ENCODE measurements at places on chromosomes 16 and 17.

DNA sequence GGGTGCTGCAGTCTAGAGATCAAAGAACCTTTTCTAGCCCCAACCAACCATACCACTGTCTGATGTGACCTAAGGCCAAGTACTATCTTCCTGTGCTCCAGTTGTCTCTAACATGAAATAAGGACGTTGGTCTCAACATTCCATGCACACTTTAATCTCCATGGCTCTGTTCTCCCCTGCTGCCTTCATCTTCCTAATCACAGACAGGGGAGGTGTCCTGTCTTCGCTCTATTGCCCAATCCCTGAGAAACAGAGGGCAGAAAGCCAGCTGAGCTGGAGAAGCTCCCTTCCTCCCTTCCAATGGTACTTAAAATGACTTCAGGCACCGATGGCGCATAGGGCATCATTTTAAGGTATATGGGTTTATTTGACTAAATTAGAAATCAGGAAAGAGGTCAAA, 148.9 kb upstream of the GNAO1 start:
- no peak for DNase-seq

GRCh38 chr17:51298508-51299371, 38.4 kb downstream of the UTP18 start:
- peak; percentile 12 for DNase-seq

DNA sequence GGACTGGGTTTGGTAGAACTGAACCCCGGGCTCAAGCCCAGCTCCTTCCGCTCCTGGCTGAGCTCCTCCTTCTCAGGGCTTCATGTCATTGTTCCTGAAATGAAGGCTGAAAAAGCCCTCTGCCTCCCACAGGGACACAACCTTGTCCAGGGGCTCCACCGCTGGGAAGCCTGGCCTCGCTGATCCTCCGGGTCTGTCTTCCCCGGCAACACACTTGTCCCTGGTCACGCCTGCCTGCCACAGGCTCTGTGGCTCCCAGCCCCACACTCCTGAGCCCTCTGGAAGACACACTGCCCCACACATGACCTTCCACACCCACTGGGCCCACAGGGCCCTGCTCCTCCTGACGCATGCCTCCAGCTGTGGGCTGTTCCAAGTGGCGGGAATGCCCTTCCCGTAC, 18.0 kb upstream of the ZC3H18 start:
- DNase-seq = no peak

GRCh38 chr16:18048853-18049546, 287.5 kb downstream of the NPIPA8 start:
- no peak for DNase-seq

GRCh38 chr17:7329997-7330637, 982 bp upstream of the NEURL4 start:
- peak; percentile 26 for DNase-seq

- peak; percentile 4 for DNase-seq
Observed at GRCh38 chr17:1915889-1916288, 86.1 kb downstream of the RPA1 start.

- DNase-seq = no peak
Observed at GRCh38 chr17:34651402-34651811, 72.0 kb downstream of the TMEM132E start.

DNA sequence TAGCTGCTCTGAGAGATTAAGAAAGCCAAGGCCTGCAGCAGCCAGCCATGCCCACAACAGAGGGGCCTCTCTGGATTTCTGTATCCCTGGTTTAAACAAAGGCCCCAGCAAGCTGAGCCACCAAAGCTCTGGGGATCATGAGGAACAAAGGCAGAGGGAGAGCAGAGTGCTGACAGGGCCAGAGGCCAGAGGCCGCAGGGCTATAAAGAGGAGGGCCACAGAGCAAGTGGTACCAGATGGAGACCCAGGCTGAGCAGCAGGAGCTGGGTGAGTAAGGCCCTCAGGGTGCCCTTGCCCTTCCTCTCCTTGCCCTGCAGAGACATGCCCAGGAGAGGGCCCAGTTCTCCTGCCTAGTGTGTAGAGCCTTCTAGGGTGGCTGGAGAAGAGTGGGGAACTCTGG, at the start of gene CRYBA1:
Gene CRYBA1, plus strand, starts transcription at position 232 of the 400 bp plus-strand sequence. Its CDS starts 5 bp downstream, at position 237.
- DNase-seq = no peak

DNA sequence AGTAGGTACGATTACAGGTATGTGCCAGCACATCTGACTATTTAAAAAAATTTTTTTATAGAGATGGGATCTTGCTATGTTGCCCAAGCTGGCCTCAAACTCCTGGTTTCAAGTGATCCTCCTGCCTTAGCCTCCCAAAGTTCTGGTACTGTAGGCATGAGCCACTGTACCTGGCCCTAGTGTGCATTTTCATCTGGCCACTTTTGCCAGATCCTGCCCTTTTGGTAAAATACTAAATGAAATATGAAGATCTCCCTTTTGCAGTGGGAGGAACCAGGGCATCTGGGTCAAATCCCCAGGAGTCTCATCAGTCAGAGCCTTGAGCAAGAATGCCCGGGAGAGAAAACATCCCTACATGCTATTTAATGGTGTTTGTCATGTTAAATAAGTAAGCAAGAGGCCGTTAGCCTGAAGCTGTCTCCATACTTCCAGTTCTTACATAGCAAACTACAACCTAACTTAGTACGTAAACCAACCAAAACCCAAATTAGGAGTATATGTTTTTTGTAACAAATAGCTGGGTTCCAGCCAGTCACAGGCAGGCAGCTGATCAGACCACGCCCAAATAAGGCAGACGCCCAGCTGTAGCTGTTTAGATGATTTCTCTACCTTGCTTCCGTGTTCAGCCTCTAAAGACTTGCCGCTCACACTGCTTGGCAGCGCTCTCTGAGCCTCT, 46.5 kb upstream of the CLEC18A start:
- DNase-seq = no peak

- no peak for DNase-seq
Observed at GRCh38 chr16:85455534-85455933, 157.6 kb upstream of the GSE1 start.

Data from inflammatory macrophage (primary cell).